ENCODE measurements at places on chromosomes 2 and 18.

- peak; percentile 28 for DNase-seq
Measured at GRCh38 chr2:43397411-43397810, 171.0 kb upstream of the ZFP36L2 start.

DNA sequence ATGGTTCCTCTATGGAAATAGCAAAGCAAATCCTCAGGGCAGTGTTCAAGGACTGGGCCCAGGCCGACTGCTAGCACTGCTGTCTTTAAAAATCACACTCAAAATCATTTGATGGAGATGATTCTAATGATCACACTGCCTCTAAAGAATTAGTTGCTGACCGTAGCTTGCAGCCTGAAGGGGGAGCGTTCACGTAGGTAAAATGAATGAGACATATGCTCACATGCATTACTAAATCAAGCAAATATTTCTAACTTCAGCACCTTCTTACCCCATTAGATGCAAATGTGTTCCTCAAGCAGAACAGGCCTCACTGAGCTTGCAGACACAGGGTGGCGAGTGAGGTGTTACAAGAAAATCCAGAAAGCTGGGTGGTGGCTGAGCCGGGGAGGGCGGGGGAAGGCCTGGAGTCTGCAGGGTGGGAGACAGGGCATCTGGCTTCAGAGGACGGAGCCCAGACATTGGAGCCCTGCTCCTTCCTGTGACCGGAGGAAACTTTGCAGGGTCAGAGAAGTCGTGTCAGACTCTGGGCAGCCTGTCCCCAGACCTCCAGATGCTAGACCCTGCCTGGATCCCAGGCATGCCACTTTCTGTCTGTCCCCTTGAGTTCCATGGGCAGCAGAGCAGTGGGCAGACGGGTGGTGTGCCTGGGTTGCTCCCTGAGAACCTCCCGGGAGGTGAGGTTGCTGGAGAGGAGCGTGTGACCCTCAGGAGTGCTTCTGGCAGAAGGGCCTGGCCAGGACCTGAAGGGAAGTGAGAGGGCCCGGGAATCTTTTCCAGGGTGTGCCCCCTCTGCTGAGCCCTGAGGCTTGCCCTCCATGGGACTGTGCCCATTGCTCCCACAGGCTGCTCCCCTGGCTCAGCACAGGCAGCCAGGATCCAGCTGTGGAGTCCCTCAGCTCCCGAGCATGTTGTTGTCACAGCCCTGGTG is 7.1 kb upstream of the NPPC start:
- no peak for DNase-seq

DNA sequence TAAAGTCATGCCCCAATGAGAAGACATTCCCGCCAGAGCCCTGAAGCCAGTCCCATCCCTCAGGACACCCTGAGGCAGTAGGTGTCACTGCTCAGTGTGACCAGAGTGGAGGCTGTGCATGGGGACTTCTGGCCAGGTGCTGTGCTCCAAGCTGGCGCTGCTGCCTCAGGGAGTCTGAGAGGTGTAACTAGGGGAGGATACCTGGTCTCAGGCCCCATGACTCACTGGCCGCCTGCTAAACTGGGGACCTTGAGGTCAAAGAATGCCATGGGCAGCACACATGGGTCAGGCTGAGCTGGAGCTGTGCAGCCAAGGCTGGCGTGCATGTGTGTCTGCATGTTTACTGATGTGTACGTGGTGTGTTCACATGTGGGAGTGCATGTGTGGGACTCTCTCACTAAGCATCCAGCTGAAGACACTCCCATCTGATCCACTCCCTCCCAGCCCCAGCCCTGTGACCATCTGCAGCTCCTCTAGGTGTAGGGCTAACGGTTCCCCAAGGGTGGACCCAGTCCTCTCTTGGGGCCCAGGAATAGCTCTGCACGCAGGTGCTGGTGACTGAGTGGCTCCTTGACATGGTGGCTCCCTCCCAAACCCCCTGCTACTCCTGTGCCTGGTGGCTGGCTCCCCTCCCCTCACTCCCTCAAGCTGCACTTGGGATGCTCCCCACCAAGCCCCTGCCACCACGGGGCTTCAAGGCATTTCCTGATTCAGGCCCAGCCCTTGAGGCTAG is 16.5 kb downstream of the HS6ST1 start:
- no peak for DNase-seq

GRCh38 chr2:72951303-72952095 is 34.2 kb downstream of the EMX1 start:
- DNase-seq = no peak
